GM12878 (cell line): ENCODE measurements at places on chromosomes 6 and 20. TPM values are rescaled to one million over a fixed set of nuclear protein-coding genes. Genes with fewer than 3 reads are reported as not detected.
A peak's percentile ranks its signal among the peaks of the same experiment; 100 is the strongest.

The SMLR1 gene
- total RNA-seq: 0.08 and 0.10 TPM in 2 replicates

- H3K27me3 ChIP-seq: no peaks in the 10 kb centered on the region
- no peak overlapping the region for H3K4me3 ChIP-seq
Observed at GRCh38 chr20:16387666-16388065, 185.6 kb downstream of the KIF16B start.

GRCh38 chr20:31717478-31718201 is 5.0 kb downstream of the BCL2L1 start:
- H3K27ac ChIP-seq: peak overlapping the region; percentile 75
- peak overlapping the region; percentile 72 for H3K4me3 ChIP-seq
- peaks cover 2% of the 10 kb centered on the region; the same call in 1 of the 2 replicates for H3K36me3 ChIP-seq
- no peaks in the 10 kb centered on the region for H3K27me3 ChIP-seq

DNA sequence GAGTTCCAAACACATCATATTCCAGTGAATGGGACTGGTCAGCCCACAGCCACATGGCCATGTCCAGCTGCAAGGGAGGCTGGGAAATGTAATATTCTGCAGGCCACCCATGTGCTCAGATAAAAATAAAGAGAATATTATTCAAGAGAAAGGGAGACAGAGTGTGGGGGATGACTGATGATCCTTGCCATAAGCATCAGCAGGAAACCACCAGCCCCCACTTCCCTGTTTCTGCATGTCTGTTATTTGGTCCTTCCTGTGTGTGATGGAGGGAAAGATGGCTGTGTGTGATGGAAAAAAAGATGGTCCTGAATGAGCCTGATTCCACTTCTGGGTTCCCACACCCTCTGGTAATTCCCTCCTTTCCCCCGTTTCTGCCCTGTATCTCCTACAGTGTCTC is 13.1 kb upstream of the RSPO4 start:
- H3K4me3 ChIP-seq: no peak overlapping the region
- H3K27me3 ChIP-seq: no peaks in the 10 kb centered on the region
- no peak for DNase-seq
- H3K36me3 ChIP-seq: no peaks in the 10 kb centered on the region

The DEFB132 gene
- not detected in 2 replicates for total RNA-seq

The SLC17A5 gene
- 4.4 and 5.2 TPM in 2 replicates for total RNA-seq

GRCh38 chr6:35629876-35630378 is 58.8 kb downstream of the FKBP5 start:
- H3K4me3 ChIP-seq: no peak overlapping the region
- H3K36me3 ChIP-seq: peaks cover 4% of the 10 kb centered on the region; the same call in 1 of the 2 replicates
- DNase-seq: no peak
- no peaks in the 10 kb centered on the region for H3K4me1 ChIP-seq

DNA sequence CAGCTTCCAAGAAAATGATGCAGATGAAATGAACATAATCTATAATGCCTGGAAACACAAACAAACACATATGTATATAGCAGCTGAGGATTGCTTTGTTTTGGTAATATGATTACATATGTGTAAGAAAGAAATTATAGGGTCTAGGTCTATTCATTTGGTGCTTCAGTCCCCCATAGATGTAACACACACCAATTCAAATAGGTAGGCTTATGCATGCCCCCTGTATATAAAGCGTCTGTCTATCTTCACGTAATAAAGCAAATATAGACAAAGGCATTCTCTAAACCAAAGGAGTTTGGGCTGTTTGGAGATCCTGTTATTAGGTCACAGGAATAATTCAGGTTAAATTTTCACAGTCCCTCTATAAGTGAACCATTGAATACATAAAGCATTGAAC is 270.4 kb upstream of the SGK1 start:
- no peak overlapping the region for H3K4me3 ChIP-seq
- no peak overlapping the region for H3K27ac ChIP-seq
- no peaks in the 10 kb centered on the region for H3K27me3 ChIP-seq
- DNase-seq: no peak

- H3K36me3 ChIP-seq: no peaks in the 10 kb centered on the region
- no peak overlapping the region for H3K27ac ChIP-seq
- H3K27me3 ChIP-seq: no peaks in the 10 kb centered on the region
- H3K4me1 ChIP-seq: no peaks in the 10 kb centered on the region
Observed at GRCh38 chr6:169289619-169290339, 36.1 kb upstream of the THBS2 start.

The UNC5CL gene
- 0.48 and 0.74 TPM in 2 replicates for total RNA-seq

DNA sequence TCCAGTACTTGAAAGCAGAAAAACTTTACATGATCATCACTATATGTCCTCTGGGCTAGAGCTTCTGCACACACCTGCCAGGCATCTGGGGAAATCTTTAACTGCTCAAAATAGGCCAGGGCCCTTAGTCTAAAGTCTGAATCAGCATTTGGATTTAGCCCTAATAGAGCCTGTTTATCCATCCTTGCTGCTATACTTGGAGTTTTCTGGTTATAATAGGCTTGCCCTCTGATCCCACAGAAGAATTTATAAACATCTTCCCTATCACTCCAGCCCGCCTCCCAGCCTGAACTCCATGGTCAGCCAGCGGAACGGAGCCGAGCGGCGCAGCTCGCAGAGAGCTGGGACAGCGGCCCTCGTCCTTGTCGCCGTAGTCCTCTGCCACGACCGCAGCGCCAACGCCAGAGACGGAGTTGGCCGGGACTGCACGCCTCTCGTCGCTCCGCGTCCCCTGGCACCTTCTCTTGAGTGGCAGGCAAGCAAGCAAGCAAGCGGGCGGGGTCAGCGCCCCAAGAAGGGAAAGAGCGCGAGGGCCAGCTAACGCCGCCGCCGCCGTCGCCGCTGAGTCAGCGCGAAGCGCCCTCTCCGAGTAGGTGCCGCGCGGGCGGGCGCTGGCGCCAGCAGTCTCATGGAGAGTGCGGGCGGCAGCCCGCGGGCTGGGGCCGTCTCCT is 25.4 kb upstream of the ASIP start:
- no peak overlapping the region for H3K27ac ChIP-seq
- no peaks in the 10 kb centered on the region; the same call in 1 of the 2 replicates for H3K27me3 ChIP-seq
- H3K4me1 ChIP-seq: no peaks in the 10 kb centered on the region
- no peak for DNase-seq

GRCh38 chr6:118354641-118355040 is 193.5 kb upstream of the PLN start:
- H3K4me3 ChIP-seq: no peak overlapping the region

DNA sequence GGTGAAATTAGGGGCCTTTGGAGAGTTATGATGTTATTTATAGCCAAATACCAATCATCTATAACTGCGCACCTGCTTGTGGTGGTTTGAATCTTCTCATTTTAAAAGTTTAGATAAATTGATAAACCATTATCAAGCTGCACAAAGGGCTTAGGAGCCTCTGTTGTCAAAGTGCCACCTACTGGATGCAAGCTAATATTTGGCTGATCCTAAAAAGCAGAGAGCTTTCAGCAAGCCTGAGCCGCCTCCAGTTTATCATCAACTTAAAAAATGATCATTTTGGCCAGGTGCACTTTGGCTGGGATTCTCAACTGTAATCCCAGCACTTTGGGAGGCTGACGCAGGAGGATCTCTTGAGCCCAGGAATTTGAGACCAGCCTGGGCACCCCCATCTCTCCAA is 58.5 kb upstream of the ATXN1 start:
- no peak overlapping the region for H3K4me3 ChIP-seq
- DNase-seq: no peak
- no peaks in the 10 kb centered on the region for H3K36me3 ChIP-seq
- no peaks in the 10 kb centered on the region for H3K27me3 ChIP-seq
- no peak overlapping the region for H3K27ac ChIP-seq

DNA sequence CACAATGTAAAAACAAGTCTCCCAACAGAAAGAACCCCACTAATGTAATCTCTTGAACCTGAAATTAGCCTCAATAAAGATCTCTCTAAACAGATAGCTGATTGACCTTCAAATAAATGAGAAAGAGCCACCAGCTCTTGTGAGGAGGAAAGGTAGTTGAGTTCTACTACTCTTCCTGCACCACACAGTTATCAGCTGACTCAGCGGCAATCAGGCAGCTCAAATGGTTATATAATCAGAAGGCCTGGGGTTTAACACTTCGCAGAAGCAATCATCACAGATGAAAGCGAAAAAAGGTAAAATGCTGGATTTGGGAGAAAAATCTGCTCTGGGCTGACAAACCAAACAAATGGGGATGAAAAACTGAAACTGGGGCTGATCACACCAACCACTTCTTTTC is 91.8 kb downstream of the CHD6 start:
- H3K27me3 ChIP-seq: no peaks in the 10 kb centered on the region
- no peaks in the 10 kb centered on the region for H3K4me1 ChIP-seq
- H3K36me3 ChIP-seq: peaks cover 18% of the 10 kb centered on the region; the same call in 1 of the 2 replicates
- H3K4me3 ChIP-seq: no peak overlapping the region
- no peak for DNase-seq

DNA sequence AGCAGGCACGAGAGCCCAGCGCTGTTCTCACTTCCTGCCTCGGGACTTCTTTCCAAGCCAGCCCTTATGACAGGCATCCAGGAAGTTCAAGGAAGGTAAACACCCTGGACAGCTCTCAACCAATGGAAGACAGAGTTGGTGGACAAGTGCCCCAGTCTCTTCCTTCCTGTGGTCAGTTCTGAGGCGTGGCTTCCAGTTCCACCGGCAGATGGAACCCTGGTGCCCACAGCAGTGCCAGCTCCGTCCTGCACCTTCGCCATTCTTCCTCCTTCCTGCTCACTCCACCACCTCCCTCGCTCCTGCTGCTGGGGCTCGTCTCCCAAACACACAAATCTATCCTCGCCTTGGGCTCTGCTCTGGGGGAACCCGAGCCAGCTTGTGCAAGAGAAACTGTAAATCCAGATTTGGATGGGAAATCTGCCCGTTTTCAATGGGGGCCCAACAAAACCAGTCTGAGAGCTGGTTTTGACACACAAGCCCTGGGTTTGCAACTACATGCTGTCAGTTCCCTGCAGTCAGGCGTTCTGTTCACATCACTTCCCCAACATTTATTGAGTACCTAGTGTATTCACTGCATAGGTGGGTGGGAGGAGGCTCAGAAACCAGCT is 162.7 kb downstream of the GRM4 start:
- no peak overlapping the region for H3K4me3 ChIP-seq
- H3K27me3 ChIP-seq: peaks cover 1% of the 10 kb centered on the region; the same call in 1 of the 2 replicates
- H3K27ac ChIP-seq: no peak overlapping the region
- no peak for DNase-seq
- no peaks in the 10 kb centered on the region for H3K36me3 ChIP-seq

DNA sequence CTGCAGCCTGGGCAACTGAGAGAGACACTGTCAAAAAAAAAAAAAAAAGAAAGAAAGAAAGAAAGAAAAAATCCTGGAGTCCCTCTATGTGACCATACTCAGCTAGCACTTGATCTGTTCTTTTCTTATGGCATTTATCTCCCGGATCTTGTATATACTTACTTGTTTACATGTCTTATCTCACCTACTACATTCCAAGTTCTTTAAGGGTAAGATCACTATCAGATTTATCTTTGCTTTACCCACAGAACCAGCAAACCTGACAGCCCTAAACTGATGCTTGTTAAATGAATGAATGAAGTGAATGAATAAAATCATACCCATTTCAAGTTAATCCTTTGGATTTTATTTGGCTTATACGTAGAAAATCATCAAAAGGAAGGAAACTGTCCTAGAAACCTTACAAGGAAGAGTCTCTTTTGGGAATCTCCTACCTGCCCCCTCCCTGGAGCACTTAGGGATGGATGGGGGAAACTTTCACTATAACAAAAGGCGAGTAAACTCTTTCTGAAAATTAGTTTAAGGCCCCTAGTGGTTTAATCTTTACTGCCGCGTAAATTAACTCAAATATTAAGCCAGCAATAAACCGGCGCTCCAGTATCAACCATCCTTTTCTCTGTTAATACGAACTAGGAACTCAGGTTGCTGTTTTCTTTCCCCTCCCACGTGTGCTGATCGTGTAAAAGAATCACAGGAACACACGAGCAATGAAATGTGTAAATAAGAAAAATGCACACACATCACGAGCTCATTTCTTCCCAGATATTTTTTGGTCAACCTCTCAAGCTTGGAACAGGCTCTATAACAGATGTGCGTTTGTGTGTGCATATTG is 1.3 kb upstream of the UTRN start:
- H3K27me3 ChIP-seq: peaks cover 9% of the 10 kb centered on the region; the same call in 1 of the 2 replicates
- no peaks in the 10 kb centered on the region for H3K36me3 ChIP-seq
- no peaks in the 10 kb centered on the region for H3K4me1 ChIP-seq
- DNase-seq: no peak
- H3K4me3 ChIP-seq: peak overlapping the region; percentile 91
- H3K27ac ChIP-seq: no peak overlapping the region

The SPDEF gene
- not detected in 2 replicates for total RNA-seq

GRCh38 chr20:16419138-16419715 is 154.0 kb downstream of the KIF16B start:
- no peaks in the 10 kb centered on the region for H3K4me1 ChIP-seq
- no peaks in the 10 kb centered on the region for H3K36me3 ChIP-seq
- no peak for DNase-seq
- no peak overlapping the region for H3K27ac ChIP-seq
- no peak overlapping the region for H3K4me3 ChIP-seq

DNA sequence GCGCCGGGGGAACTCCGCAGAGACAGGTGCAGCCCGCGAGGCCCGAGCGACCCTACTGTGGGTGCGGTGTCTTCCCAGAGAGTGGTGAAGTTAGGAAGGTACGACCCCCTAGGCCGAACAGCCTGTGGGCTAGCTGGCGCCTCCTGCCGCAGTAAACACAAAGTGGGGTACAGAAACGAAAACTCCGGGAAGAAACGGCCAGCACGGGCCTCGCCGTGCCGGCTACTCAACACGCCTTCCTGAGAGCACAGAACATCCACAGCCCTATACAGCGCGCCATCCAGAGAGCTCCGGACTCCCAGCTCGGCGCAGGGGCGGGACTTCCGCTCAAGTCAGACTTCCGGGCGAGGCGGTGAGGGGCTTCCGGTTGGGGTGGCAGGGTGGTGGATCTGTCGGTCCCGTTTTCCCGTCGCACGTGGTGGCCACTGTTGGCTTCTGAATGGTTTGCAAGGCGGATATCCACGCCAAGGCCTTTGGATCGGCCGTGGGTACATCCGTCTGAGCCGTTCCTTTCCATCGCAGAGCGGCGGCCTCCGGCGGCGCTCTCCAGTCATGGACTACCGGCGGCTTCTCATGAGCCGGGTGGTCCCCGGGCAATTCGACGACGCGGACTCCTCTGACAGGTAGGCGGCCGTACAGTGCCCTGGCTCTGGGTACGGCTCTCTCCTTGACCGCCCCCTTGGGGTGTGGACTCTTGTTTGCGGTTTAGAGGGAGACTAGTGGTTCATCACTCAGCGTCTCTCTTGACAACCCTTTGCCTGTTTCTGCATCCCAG is at the start of the genes CAGE1 and RIOK1:
CAGE1 (minus strand) TSS at position 292 of the 775 bp plus-strand sequence. CDS start 2,569 bp downstream, outside the sequence.
RIOK1 (plus strand) TSS at position 358 of the 775 bp plus-strand sequence; CDS start at position 553, 195 bp downstream.
- H3K4me1 ChIP-seq: no peaks in the 10 kb centered on the region; the same call in 1 of the 2 replicates
- peak; percentile 74 for DNase-seq
- H3K27ac ChIP-seq: peak within 1 kb of the TSS; percentile 89

GRCh38 chr6:108105571-108105970 is 31.0 kb upstream of the OSTM1 start:
- H3K36me3 ChIP-seq: no peaks in the 10 kb centered on the region
- H3K4me1 ChIP-seq: no peaks in the 10 kb centered on the region
- no peaks in the 10 kb centered on the region for H3K27me3 ChIP-seq
- no peak for DNase-seq
